Effector CD4-positive, alpha-beta T cell (primary cell): ENCODE measurements at places on chromosomes 1 and 21.

GRCh38 chr1:39494671-39495410 lies 3.4 kb downstream of the BMP8A start:
- no peak for DNase-seq

- no peak for DNase-seq
Observed at GRCh38 chr1:172756024-172756423, 97.1 kb downstream of the FASLG start.

DNA sequence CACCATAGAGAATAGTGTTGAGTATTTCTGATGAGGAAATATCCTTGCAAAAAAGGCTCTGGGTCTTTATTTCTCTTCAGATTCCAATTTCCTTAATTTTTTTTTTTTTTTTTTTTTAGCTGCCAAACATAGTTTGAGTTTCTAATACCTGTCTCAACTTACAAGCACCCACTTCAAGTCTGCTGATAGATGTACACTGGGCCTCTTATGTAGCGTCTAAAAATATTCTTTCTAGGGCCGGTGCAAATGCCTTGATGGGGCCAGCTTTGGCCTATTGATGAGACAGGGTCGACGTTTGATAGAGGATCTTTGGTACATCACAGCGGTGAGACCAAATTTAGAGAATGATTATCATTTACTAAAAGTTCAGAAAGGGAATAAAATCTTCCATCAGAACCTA lies 626.4 kb downstream of the LMO4 start:
- DNase-seq, result no peak

- no peak for DNase-seq
Observed at GRCh38 chr1:18546026-18546425, 65.3 kb downstream of the KLHDC7A start.

DNA sequence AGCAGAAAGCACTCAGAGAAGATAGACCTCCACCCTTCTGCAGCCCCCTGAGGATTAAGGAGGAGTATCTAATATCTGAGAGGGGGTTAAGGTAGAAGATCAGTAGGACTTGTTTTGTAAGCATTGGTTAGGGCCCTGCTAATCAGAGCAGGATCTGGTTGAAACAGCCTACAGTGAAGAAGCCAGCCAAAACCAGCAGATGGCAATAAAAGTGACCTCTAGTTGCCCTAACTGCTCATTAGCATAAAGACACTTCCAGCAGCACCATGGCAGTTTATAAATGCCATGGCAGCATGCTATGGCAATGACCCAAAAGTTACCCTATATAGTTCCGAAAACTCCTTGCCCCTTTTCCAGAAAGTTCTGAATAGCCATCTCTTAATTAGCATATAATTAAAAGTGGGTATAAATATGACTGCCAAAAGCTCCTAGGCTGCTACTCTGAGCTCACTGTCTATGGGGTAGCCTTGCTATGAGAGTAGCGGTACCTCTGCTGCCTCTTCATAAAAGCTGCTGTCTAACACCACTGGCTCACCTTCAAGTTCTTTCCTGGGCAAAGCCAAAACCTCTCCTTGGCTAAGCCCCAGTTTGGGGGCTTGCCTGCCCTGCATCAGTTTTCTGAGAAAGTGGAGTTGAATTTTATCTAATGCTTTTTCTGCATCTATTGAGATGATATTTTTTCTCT lies 254.2 kb downstream of the PAPPA2 start:
- no peak for DNase-seq

- DNase-seq, result no peak
Observed at GRCh38 chr1:14254251-14254650, 344.2 kb upstream of the KAZN start.

DNA sequence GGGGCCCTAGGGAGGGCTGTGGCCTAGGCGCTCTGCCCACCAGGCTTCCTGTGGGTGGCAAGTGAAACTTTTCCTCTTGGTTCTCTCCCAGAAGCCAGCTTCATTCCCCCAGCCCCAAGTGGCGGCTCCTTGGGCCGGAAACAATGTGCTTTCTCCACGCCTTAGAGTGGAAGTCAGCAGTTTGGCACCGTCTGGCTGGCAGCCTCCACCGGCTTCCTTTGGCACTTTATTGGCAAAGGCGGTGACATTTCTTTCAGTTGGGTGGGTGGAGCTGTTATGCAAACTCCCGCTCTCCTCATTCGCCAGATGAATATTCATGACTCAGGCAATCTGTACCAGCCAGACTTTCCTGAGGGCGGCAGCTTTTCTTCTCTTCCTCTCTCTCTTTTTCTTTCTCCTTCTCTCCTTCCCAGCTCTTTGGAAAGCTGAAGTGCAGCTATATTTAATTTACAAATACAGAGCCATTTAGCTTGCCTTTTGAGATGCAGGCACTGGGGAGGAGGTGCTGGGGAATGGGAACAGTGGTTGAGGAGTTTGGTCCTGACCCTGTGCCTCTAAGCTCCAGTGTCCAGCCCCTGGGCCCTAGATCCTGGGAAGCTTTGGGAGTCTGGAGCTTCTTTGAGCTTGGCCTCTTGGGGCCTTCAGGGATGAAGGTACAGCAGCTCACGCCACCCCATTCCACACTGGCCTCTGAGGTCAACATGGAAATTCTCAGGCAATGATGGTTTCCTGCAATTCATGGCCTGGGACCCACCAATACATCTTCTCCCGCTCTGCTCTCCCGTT lies 67.8 kb upstream of the POU3F1 start:
- no peak for DNase-seq

DNA sequence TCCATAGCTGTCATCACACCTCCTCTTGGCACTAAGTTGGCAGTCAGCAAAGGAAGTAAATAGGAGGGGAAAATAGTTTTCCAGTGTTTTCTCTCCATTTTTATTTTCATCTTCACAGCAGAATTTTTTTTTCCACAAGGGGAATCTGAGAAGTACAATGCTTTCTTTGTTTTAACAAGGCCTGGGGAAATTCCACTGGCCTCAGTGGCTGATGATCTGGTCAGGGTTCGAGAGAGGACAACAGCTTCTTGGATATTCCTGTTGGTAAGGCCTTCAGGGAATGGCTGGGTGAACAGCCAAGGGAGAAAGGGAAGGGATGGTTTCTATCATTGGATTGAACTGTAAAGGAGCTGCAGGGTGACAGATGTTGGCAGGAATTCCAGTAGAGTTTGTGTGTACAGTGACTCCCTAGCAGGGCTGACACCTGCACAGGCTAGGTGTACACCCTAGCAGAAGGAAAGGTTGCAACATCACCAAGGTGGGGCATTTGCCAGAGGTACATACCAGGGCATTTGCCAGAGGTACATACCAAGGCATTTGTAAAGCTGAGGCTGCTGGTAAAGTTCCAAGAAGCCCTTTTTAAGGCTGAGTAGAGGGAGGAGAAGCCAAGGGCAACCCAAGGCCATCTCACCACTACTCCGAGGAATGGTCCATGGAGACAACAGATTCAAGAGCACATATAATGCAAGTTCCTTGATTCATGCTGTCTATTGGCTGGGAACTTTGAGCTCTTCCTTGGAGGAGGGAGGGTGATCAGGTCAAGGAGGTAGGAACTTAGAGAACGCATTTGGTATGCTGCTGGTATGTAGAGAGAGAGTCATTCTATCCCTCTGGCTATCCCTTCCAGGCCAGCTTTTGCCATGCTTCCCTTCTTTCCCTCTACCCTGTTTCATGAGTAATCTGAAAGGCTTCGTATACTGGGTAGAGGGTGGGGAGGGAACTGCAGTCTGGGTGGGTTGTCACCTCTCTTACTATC lies 3.1 kb downstream of the GJA5 start:
- no peak for DNase-seq

- no peak for DNase-seq
Observed at GRCh38 chr1:156257711-156258110, 9.9 kb upstream of the PAQR6 start.

- DNase-seq, result no peak
Observed at GRCh38 chr1:14654554-14654953, 56.1 kb downstream of the KAZN start.

- no peak for DNase-seq
Observed at GRCh38 chr1:153647346-153647714, 11.2 kb upstream of the SNAPIN start.

DNA sequence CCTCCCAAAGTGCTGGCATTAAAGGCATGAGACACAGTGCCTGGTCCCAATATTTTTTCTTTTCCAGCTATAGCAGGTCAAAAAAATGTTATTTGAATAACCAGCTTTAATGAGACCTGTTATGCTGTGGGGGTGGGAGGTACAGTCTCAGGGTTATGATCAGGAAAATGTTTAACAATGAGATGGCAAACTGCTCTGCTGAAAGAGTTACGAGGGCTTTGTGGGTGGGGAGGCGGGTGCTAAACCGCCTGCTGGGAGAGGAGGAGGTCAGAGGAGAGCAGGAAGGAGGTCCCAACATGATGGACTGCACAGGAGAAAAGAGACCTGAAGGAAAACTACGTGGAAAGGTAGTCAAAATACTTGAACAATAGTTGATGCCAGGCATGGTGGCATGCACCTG lies 126.0 kb upstream of the B3GALT2 start:
- no peak for DNase-seq

- no peak for DNase-seq
Observed at GRCh38 chr1:34444516-34444915, 267.8 kb downstream of the C1orf94 start.

DNA sequence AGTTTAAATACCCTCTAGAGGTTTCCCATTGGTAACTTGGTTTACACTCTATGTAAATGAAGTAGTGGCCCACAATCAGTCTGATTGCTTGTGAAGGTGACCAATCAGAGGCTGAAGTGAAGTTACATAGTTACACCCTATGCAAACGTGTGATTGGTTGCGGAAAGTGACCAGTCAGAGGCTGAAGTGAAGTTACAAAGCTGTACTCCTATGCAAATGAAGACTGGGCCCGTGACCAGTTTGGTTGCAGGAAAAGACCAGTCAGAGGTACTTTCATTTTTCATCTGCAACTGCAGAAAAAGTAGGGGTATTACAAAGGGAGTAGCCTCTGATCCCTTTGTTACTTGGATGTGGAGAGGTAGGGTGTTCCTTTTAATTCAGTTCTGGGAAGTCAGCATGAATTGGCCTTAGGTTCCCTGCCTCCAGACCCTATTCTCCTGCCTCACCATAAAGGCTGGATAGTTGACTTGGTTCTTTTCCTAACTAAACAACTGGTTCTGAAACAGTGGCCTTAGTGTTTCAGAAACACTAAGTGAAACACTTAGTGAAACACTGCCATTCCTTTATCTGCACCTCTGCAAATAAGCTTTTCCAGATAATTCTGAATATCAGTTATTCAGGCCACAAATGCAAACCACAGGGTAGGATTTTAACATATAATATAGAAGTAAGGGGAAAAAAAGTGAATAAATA lies 39.3 kb downstream of the MAGI3 start:
- DNase-seq, result no peak

GRCh38 chr1:27099587-27100334 lies 55.2 kb downstream of the SLC9A1 start:
- no peak for DNase-seq

DNA sequence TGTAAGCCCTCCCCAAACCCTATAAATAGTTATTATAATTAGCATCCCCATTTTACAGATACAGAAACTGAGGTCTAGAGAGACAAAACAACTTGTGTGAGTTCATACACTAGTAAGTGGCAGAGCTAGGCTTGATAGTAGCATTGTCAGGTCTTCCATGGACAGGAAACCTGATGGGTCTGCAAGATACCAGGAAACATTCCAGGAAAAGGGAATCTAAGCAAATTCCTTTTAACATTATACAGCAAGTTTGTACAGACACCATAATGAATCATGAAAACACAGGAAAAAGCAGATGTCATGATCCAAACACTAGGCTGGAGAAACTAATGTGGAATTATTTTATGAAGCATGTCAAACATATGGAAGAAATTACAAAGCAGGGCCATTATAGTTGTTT lies 89.1 kb upstream of the KCNK2 start:
- no peak for DNase-seq

DNA sequence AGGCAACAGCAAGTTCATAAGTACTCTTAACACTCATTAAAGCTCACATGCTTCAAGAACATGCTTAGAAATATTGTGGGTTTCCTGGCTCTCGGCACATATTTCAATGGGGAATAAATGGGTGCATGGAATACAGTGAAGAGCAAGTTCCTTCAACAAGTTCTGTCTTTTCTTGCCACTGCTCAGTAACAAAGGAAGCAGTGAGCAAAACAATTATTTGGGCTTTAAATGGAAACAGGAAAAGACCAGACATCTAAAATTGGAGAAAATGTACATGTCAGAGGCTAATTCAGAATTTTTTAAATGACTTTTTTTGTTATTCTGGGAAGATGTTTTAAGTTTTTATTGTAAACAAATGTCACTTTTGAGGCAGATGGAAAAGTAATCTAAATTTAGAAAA lies 478.7 kb downstream of the SETD4 start:
- no peak for DNase-seq

- DNase-seq, result no peak
Observed at GRCh38 chr1:914891-915280, 8.8 kb upstream of the SAMD11 start.

DNA sequence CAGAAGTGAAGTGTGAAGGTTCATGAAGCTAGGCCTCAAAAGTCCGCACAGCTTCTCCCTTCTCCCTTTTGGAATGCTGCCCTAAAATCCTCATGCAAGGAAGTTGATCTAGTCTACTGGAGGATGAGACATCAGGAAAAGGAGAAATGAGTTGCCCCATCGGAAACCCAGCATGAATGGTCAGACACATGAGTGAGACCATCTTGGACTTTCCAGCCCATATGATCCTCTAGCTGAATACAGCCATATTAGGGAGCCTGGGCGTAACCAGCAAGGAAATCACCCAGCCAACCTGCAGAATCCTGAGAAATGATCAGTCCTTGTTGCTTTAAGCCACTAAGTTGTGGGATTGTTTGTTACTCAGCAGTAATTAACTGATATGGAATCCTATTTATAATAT lies 12.5 kb downstream of the DBT start:
- DNase-seq, result no peak

GRCh38 chr1:66730462-66730861 lies 21.8 kb upstream of the DYNLT5 start:
- DNase-seq, result no peak

DNA sequence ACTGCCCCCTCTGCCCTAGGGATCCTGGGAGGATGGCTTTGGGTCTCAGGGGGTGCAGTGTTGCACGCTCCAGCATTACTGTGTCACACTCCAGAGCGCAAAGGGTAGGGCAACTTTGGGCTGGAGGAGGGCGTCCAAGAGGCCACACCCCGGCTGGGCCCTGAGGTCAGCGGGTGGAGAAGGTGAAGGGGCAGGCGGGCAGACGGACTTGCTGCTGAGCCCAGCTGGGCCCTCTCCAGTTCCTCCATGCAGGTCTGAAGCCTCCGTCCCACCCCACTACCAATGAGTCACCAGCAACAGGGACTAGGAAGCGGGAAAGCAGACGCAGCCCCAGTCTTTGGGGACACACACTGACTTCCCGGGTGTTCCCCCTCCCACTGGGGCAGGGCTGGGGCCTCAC lies 116.0 kb downstream of the CASZ1 start:
- DNase-seq, result no peak

- DNase-seq, result no peak
Observed at GRCh38 chr1:19312782-19313635, 883 bp downstream of the SLC66A1 start.
